ENCODE measurements at places on chromosomes 5 and 9.

- DNase-seq, result no peak
Observed at GRCh38 chr9:89661956-89662717, 57.3 kb downstream of the GADD45G start.

DNA sequence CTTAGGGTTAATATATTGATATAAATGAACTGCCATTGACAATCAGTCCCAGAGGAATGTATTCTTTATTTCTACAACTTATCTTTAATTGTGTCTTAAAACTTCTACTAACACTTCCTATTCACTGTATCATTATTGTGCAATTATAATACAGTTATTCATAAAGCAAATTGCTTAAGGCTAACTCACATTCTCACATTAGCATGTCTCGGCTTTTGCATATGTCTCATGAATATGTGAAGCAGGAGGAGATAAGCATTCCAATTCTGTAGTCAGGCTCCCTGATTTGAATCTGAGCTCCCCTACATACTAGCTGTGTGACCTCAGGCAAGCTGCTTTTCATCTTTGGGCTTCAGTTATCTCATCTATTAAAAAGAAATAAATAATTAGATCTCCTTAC, 45.4 kb downstream of the PLGRKT start:
- DNase-seq, result no peak

DNA sequence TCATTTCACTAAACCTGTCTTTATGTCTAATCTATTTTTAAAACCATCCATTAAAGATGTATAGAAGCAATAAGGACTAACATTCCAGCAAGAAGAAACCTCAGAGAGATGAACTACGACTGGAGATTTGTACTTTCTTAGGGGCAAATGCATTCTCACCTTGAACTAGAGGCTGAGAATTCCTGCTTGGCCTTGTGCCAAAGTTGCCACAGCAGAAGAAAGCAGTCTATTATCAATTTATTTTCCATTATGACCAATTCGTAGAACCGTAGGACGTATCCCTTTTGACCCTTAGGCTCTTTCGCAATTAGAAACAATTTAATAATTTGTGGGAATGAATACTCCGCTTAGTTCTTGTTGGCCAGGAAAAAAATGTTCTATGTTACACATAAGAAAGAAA, 1647.4 kb upstream of the CDH9 start:
- no peak for DNase-seq

- DNase-seq, result no peak
Observed at GRCh38 chr5:153367466-153367865, 123.0 kb upstream of the GRIA1 start.

DNA sequence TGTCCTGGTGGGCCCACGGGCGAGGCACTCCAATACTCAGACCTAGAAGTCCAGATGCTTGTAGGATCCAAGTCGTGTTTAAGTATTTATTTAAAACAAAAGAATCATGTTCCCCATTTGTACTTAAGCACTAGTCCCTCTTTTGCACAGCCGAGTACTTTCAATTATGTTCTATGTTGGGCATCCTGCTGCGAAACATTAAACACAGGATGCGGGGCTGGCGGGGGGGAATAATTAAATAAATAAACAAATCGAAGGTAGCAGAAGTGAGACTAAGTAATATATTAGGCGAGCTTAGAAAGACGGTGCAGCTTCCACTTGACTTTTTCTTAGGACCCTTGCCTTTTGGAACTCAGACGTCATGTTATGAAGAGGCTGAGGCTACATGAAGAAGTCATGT, 1129.2 kb upstream of the ACO1 start:
- no peak for DNase-seq

DNA sequence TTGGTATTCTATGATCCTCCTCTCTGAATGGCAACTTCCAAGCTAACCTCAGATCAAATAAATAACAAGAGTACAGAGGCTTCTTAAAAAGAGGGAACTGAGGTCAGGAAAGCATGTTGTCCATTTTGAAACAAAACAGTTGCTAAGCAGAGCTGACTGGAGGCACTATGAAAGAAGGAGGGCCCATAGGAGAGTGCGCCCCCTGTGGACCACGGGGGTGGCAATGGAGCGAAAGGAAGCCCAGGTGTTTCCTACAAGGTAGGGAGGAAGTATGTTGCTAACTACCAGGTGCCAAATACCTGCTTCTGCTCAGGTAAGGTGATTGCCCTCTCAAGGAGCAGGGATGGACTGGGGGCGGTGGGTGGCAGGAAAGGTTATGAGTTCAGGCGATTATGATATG, 101.8 kb upstream of the MAST4 start:
- DNase-seq, result no peak

- DNase-seq, result no peak
Observed at GRCh38 chr5:52727020-52727419, 60.7 kb upstream of the ITGA1 start.

GRCh38 chr5:67066815-67067214, 129.8 kb downstream of the CD180 start:
- no peak for DNase-seq

- no peak for DNase-seq
Observed at GRCh38 chr9:134533850-134534588, 107.6 kb upstream of the COL5A1 start.

DNA sequence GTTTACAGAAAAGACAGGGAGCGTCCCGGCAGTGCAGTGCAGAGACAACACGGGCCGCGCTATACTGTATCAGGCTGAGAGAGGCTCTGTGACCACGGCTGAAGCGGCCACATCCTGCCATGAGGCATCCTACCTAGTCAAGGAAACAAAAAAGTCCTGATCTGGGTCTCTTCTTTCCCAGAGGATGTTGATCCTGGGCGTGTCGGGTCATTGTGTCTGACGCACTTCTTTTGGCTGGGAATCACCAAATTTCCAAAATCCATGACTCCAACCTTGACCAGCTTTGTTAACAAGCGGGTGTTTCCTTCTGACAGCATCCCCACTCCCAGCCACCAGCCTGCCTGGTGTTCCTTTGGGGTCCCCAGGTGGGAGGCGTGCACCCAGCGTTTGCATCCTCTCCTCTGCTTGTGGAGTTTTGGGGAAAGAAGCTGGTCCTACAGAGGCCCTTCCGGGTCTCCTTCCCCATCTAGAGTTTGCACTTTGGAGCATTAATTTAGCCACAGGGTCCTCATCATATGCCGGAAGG, 91.4 kb upstream of the RAI14 start:
- no peak for DNase-seq

DNA sequence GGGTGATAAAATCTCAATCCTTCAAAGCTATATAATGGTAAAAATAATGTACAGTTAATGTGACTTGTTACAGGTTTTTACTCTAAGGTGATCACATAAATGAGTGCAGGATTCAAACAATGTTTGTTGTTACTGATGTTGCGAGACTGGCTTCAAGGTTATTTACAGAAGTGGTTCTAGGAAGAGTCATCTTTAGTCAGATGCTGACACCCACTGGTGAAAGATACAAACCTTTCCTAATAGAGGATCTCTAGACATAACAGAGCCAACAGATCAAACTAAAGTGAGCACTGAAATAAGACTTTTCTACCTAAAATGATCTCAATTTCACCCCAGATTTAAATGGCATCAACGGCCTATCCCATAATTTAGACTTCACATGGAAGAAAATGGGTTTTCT, 20.2 kb downstream of the ARSB start:
- DNase-seq, result no peak

Measured in HS-27A (cell line).